ENCODE measurements at places on chromosomes 12 and 14.

GRCh38 chr14:75294649-75295033 lies 16.0 kb downstream of the FOS start:
- DNase-seq = no peak

DNA sequence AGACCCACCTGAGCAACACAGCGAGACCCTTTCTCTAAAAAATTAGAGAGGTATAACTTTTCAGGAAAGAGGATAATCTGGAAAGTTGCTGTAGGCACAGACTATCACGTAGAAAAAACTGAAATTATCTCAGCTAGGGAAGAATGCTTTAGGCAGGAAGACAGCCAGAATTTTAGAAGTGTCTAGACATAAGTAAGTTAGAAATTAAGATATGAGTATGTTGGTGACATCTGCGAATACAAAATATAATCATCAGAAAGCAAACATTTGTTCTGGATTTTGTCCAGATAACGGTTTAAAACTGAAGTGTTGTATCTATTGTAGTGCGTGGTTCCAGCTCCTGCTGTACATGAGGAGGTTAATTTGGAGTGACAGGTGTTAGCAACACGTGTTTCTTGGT lies 123.2 kb downstream of the FBXL14 start:
- no peak for DNase-seq

DNA sequence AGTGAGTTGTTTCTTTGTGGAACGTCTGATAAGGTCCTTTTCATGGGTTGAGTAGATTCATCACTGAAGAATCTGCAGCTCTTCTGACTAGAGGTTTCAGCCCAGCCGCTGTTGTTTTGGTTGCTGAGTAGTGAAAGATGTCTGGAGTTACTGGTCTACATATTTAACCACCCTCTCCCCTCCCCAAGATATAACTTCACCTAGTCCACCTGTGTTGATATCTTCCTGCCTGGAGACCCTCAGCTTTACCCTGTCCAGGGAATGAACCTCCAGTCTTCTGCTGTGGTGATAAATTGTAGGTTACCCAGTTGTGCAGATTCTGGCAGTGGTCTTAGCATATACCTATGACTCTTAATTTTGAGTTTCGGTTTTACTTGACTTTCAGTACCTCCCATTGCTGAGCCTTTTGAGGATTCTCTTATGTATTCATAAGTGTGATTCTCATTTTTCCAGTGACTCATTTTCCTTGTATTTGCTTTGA lies 62.9 kb downstream of the CCDC91 start:
- DNase-seq = no peak

DNA sequence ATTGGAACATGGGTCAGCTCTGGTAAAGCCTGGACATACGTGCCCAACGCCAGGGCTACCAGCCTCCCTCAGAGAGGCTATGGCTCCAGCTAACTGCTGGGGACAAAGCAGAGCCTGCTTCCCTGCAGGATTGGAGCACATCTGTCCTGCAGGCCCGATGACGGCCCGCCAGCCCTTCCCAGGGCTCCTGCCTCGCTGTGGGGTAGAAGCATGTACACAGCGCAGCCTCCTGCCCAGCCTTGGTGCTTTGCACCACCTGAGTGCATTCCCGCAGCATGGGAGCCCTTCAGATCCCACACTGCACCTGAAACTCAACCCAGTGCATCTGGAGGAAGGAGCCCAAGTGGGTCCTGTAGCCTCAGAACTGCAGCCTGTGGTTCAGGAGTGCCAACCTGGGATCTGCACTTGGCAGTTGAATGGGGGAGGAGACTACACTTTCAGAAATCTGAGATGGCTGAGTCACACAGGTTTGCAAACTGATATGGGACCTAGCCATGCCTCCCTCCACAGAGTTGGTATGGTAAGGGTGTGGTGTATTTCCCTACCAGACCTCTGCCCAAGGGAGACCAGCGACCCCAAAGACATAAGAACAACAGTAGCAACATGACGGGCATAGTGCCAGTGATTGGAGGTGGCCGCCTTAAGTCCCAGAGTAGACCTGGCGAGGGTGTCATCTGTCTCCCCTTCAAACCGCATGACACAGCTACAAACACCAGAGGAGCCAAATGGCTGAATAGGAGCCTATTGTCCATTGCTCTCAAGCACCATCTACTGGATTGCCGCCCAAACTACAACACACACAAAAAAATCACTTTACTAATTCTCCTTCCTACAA lies 273.9 kb upstream of the MIS18BP1 start:
- DNase-seq = no peak

GRCh38 chr12:84875241-84875640 lies 37.4 kb downstream of the SLC6A15 start:
- no peak for DNase-seq

DNA sequence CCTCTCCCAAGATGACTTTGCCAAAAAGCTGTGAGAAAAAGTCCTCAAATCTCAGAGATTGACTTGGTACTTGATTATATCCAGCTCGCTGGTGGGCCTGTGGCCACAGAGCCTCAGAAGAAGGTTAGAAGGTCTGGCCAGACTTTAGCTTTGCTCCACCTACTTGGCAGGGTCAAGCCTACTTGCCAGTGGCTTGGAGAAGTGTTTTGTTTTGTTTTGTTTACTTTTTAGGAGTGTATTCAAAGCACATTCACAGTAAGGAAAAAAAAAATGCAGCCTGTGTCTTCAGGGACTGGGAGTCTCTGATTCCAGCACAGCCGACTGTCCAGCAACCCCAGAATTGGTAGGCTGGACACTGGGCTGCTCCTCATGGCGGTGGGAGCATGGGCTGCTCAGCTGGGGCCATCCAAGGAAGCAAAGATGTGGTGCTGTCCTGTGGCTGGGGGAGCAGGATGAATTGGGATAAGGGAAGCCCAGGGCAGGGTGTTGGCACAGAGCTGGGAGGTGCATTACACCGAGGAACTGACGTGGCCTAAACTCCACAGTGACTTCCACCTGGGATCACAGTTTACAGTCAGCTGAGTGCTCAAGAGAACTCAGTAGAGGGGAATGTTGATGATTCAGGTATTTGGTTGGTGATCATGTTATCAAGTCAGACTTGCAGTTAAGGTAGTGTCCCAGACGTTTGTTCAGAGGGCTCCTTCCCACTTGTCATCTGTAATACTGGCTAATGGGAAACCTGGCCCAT lies 73.5 kb downstream of the PPP2R5C start:
- DNase-seq = no peak

- no peak for DNase-seq
These were observed 192.3 kb downstream of the ANO4 start for GRCh38 chr12:100986595-100987547.

DNA sequence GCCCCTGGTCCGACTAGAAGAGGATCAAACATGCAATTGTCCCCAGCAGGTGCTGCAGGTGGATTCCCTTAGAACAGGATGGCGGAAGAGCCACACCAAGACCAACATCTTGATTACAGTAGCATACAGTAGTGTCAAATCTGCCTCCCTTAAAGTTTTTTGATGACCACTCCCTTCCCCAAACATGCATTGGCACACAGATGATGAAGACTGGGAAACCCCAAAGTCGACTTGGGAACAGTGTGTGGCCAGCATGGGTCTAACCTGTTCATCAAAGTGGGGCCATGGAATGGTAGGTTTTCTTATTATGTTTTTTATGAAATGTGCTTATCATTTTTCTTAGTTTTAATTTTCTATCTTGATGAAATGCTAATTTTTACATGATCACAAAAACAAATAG lies 8.8 kb downstream of the PLXNC1 start:
- no peak for DNase-seq

- no peak for DNase-seq
These were observed 54.7 kb upstream of the FKBP4 start for GRCh38 chr12:2739832-2740641.

DNA sequence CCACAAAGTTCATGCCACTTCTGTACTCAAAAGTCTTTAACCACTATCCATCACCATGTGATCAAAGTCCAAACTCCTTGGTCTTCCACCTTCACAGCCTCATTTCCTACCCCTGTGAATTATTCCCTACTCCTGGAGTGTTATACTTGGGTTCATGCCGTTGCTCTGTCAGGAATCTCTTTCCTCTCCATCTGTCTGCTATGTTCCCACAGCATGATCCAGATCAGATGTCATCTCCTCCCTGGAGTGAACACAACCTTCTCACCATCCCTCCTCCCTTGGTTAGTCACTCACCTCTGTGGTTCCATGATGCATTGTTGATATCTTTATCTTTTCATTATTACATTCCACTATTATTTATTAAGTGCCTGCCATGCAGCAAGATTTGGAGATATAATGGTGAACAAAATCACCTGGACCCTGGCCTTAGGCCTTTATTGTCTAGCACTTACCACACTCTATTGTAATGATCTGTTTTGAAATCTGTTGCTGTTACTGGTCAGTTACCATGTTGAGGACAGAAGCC lies 22.4 kb downstream of the LACRT start:
- DNase-seq = no peak

- no peak for DNase-seq
These were observed 23.0 kb downstream of the LACRT start for GRCh38 chr12:54611715-54612149.

DNA sequence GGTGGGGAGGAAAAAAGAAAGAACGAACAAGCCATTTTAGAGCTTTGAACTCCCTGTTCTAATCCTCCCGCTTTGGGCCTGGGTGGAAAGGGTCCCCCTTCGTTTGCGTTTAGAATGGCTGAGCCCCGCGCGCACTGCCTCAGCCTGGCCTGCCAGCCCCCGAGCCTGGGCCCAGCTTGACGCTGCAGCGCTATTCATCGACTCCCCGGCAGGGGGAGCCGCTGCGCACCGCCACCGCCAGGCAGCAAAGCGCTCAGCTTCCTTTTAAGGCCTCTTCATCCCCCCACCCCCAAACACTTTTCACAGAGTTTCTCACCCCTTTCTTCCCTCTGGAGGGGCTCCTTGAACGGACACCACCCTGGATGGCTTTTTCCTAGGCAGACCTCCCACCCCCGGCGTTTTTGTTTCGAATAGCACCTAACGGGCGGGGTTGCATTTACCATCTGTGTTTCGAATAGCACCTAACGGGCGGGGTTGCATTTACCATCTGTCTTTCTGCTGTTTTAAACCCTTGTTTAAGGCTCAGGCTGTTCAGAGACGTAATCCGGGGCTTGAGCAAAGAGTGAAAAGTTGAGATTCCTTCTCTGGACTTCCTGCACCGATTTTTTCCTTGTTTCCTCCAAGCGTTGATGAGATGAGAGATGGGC lies 56.4 kb upstream of the PIWIL1 start:
- DNase-seq = no peak

GRCh38 chr14:74735125-74735524 lies 22.2 kb downstream of the FCF1 start:
- no peak for DNase-seq

GRCh38 chr14:50812856-50813543 lies 18.0 kb downstream of the NIN start:
- DNase-seq = no peak

DNA sequence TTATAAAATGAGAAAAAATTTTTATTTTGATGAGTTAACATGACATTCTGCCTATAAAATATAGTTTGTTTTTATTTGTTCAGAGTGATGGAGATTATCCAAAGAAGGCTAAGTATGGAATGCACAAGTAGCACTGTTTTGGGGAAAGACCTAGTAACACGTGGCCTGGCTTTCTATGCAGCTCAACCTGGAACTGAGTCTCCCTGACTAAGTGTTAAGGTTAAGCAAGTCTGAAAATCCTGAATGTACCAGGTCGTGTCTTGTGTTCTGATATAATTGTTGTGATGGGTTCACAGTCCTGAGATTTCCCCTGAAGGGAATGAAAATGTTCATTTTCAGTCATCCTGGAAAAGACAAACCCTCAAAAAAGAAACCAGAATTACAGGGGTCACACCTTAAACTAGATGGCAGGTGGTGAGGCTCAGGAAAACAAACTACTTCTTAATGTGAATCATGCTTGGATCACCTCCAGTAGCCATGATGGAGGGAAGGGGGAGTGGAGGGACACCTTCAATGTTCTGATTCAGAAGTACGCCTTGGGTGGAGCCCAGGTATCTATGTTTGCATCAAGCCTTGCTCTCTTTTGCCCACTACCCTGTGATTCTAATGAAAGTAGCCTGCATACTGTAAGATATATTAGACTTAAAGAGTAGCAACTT lies 236.8 kb downstream of the ALX1 start:
- no peak for DNase-seq

GRCh38 chr12:48160807-48161206 lies 3.5 kb upstream of the ASB8 start:
- peak; percentile 35 for DNase-seq

- DNase-seq = no peak
These were observed 34.8 kb downstream of the STX2 start for GRCh38 chr12:130804216-130804615.

DNA sequence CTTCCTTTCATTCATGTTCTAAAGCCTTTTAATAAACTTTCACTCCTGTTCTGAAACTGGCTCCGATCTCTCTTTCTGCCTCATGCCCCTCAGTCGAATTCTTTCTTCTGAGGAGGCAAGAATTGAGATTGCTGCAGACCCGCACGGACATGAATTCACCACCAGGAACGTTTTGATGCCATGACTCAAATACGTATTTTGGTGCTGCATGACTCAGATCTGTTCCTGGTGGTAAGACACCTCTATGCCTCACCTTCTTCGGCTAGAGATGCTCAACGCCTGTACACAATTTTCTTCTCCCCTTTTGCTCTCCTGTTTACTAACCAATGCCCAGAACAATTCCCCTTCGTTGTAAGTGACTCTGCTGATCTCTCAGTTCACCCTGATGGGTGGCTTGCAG lies 52.0 kb upstream of the RIMBP2 start:
- no peak for DNase-seq

DNA sequence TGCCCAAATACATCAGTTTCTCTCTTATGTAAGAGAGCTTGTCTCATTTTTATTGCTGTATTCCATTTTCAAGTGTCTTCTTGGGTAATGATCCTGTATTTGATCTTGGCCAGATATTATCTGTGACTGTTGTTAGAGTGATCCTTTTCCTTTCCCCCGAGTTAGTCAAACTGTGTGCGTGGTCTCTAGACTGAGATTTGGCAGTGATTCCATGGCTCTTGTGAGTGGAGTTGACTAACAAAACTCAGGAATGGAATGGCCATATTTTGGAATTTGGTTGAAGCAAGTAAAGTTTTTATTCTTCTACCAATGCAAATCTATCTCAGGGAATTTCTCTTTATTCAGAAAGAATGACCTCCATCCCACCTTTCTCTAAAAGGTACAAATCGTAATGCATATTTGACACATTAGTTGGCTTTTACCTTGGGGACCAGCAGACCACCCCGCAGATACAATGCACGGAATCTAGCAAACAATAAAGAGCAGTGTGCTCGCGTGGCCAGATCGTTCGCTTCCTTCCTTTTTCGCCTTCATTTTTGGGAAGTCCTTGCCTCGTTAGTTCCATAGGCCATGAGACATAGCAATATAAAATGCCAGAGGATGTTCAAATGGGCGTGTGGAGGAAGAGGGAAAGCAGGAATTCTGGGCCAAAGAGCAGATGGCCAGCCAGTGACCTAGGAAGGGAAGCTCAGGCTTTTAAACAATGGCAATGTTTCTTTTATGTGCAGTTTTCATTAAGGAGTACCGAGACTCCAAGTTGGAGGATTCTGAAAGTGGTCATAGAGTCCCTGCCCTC lies 24.4 kb downstream of the ETV6 start:
- DNase-seq = no peak
